Stimulated activated CD4-positive, alpha-beta T cell treated with anti-CD3 and anti-CD28 coated beads, Interleukin-4, amount 100 ng/mL, for 48 hours (primary cell): ENCODE measurements at places on chromosomes 6 and 20.

GRCh38 chr20:35030136-35030535, 62.5 kb downstream of the TRPC4AP start:
- DNase-seq: no peak

GRCh38 chr6:85157311-85157710, 292.6 kb upstream of the NT5E start:
- DNase-seq: no peak

DNA sequence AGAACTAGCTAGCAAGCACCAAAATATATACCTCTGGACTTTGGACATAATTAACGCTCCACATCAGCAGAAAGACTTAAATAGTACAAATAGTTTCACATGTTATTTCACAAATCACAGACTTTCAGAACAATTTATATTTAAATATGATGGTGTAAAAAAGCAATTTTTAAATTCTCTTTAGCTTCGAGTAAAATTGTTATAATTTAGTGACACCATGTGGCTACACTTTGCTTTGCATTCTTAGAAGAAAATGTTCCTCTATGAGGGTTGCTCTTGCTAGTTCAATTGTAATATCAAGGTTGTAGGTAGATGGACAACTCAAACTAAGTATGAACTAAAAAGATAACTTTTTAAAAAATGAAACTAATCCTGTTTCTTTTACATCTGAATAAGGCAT, 69.0 kb downstream of the BTBD9 start:
- DNase-seq: no peak

DNA sequence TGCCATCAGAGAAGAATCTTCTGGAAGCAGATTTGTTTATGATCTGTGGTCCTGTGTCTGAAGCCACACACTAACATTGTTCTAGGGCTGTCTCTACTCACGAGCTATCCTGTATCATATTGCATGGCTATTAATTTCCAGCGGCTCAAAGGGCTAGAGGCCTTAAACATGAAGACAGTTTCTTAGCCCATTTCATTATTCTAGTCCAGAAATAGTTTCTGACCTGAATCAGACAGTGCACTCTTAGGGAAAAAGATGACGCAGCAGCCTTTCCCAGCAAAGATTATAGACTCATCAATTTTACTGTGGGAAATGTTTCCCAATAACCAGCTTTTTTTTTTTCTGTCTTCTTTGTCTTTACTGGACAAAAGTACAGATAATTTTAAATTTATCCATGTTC, 105.3 kb upstream of the SUPT3H start:
- no peak for DNase-seq

GRCh38 chr6:146481527-146481926, 62.1 kb upstream of the RAB32 start:
- DNase-seq: no peak

DNA sequence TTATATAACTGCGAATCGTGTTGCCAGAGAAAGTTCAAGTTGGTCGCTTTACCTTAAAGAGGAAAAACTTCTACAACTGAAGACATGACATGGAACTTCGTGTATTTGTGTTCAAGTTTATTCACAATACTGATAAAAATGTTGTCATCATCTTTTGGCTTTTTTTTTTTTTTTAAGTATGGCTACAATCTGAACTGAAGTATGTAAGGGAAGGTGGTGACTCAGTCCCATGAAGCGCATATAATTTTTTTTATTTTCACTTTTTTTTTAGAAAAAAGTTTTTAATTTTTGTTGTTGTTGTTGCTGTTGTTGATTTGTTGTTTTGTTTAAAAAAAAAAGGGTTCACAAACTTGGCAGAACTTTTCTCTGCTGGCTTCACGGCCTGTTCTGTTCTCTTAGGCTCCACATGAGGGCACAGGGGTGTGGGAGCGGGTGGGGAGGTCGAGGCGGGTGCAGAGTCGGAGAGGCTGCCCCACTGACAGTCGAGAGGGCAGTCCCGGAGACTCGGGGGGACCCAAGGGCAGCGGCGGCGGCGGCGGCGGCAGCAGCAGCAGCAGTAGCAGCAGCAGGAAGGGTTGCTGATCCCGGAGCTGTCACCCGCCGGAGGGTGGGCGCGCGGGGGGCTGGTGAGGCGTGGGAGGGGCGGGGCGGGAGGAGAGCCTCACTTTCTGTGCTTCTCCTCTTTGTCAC, 17.0 kb downstream of the TFAP2A start:
- no peak for DNase-seq

- no peak for DNase-seq
These were observed 15.5 kb downstream of the TGM3 start for GRCh38 chr20:2311329-2311728.

GRCh38 chr6:3253597-3253961, 5.2 kb upstream of the PSMG4 start:
- DNase-seq: no peak

DNA sequence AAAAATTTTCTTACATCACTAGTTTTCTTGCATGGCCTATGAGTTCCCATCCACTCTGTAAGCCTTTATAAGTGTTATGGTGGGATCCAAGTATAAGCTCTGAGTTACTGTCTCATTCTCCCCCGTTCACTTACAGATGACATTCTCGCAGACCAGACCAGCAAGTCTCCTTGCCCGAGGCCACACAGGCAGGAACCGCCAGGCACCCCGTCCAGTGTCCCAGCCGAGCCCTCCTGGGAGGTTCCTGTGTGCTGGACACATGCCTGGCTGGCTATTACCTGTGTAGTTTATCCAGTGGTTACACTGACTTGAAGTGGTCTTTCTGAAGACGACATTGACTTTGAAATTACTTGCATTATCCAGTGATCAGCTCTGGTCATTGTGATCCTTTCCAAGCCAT, 234.8 kb upstream of the QKI start:
- DNase-seq: no peak

- DNase-seq: no peak
These were observed 94.9 kb downstream of the JARID2 start for GRCh38 chr6:15340775-15341174.

DNA sequence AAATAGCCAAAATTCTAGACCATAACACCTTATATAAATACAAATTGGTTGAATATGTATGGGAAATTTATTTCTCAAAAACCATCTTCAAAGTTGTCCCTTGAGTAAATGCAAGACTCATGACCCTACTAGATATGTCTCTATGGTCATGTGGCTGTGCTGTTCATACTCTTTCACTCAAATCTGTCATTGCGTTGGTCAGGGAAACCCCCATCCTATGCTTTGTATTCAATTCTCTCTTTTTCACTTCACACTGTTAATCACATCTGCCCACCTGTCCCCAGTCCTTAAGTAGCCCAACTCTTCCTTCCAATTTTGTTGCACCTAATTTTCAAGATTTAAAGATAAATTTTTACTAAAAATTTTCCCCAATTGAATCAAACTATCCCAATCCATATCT, 51.0 kb downstream of the RPS12 start:
- no peak for DNase-seq

DNA sequence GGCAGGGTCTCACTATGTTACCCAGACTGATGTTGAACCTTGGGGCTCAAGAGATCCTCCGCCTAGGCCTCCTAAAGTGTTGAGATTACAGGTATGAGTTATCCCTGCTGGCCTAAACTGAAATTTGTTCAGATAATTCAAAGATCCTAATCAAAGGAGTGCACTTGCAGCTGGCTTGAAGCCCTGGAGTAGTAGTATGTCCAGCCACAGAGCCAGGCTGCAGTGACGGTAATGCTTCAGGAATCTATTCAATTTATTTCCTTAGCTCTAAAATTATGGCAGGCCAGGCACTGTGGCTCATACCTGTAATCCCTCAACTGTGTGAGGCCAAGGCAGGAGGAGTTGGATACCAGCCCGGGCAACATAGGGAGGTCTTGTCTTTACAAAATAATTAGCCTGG, 1.4 kb upstream of the DDX43 start:
- no peak for DNase-seq
